Testis (tissue), 5 donors: ENCODE measurements at places on chromosomes 7 and 10. TPM values are rescaled to one million over a fixed set of nuclear protein-coding genes. Genes with fewer than 3 reads are reported as not detected.

OPN4 gene
- not detected for polyA plus RNA-seq

ASIC3 gene
- 20.8 TPM for polyA plus RNA-seq

LRRC4 gene
- polyA plus RNA-seq, result 17.0 TPM

ACHE gene
- polyA plus RNA-seq, result 5.1 TPM

WNT2 gene
- 6.5 TPM for polyA plus RNA-seq

LOXL4 gene
- polyA plus RNA-seq, result 14.0 TPM

EPO gene
- 0.65 TPM for polyA plus RNA-seq

CALY gene
- 4.9 TPM for polyA plus RNA-seq

SEC23IP gene
- polyA plus RNA-seq, result 48.9 TPM

GAD2 gene
- 0.66 TPM for polyA plus RNA-seq

HYAL4 gene
- polyA plus RNA-seq, result 2.4 TPM

TMEM213 gene
- 0.09 TPM for polyA plus RNA-seq

MLXIPL gene
- polyA plus RNA-seq, result 34.2 TPM

PDE6C gene
- 0.09 TPM for polyA plus RNA-seq

FOXL3 gene
- polyA plus RNA-seq, result 37.7 TPM

LRRC61 gene
- polyA plus RNA-seq, result 16.7 TPM

MOGAT3 gene
- not detected for polyA plus RNA-seq

CFAP69 gene
- polyA plus RNA-seq, result 9.0 TPM

CRPPA gene
- 1.5 TPM for polyA plus RNA-seq

SCART1 gene
- polyA plus RNA-seq, result 1.6 TPM

GIMAP4 gene
- 13.3 TPM for polyA plus RNA-seq

CALML3 gene
- 1.5 TPM for polyA plus RNA-seq

NANOS1 gene
- polyA plus RNA-seq, result 3.8 TPM

UPK3B gene
- 66.8 TPM for polyA plus RNA-seq
